Activated T-helper 1 cell treated with anti-CD3 and anti-CD28 coated beads, Interleukin-12 subunit alpha, Interleukin-12 subunit beta, Interleukin-2, Interleukin-4 antibody, amounts not matched to agents 30 ng/mL and 10 ng/mL and 1 ng/mL, durations not matched to agents 14 hours and 24 hours and 36 hours (primary cell): ENCODE measurements at places on chromosomes 3 and 15.

GRCh38 chr3:35071772-35072171, 567.6 kb upstream of the ARPP21 start:
- no peaks in the 10 kb centered on the region for H3K4me1 ChIP-seq
- H3K4me3 ChIP-seq, result no peak overlapping the region
- H3K36me3 ChIP-seq, result no peaks in the 10 kb centered on the region
- H3K27me3 ChIP-seq, result no peaks in the 10 kb centered on the region
- DNase-seq, result no peak

DNA sequence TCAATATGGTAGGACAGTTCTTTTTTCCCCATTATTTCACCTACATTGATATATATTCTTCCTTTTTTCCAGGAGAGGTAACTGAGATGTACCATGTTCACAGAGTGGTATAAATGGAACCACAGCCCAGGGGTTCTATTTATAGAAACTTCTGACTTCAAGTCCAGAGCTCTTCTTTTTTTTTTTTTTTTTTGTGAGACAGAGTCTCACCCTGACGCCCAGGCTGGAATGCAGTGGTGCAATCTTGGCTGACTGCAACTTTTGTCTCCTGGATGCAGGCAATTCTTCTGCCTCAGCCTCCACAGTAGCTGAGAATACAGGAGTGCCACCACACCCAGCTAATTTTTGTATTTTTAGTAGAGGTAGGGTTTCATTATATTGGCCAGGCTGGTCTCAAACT, 267.1 kb upstream of the TPRG1 start:
- DNase-seq, result no peak
- H3K36me3 ChIP-seq, result no peaks in the 10 kb centered on the region
- no peak overlapping the region for H3K4me3 ChIP-seq
- no peak overlapping the region for H3K27ac ChIP-seq

GRCh38 chr3:17645074-17645698, 97.2 kb downstream of the TBC1D5 start:
- H3K4me1 ChIP-seq, result no peaks in the 10 kb centered on the region
- H3K27me3 ChIP-seq, result no peaks in the 10 kb centered on the region
- H3K4me3 ChIP-seq, result no peak overlapping the region
- peaks cover 2% of the 10 kb centered on the region for H3K36me3 ChIP-seq
- H3K27ac ChIP-seq, result no peak overlapping the region

DNA sequence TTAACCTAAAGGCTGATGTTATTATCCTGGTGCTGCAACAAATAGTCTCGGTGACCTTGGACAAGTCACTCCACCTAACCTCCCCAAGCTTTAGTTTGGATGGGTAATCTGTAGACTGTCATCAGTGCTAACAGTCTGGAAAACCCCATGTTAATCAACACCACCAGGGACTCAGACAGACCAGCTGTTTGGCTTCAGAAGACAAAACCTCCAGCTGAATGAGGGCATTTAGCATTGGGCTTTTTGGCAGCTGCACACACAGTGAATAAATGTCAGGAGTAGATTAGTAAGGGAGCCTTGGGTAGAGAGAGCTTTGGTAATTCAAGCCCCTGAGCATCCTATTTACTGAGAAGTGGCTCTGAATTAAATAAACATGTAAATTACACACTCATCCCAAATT, 24.9 kb upstream of the C3orf80 start:
- H3K27me3 ChIP-seq, result peaks cover 12% of the 10 kb centered on the region
- no peak overlapping the region for H3K4me3 ChIP-seq
- no peaks in the 10 kb centered on the region for H3K4me1 ChIP-seq
- DNase-seq, result no peak
- no peaks in the 10 kb centered on the region for H3K36me3 ChIP-seq

GRCh38 chr15:94353488-94353820, 122.1 kb downstream of the MCTP2 start:
- H3K4me1 ChIP-seq, result no peaks in the 10 kb centered on the region
- H3K4me3 ChIP-seq, result no peak overlapping the region
- H3K36me3 ChIP-seq, result peaks cover 41% of the 10 kb centered on the region
- H3K27ac ChIP-seq, result no peak overlapping the region
- no peaks in the 10 kb centered on the region for H3K27me3 ChIP-seq
- DNase-seq, result no peak

GRCh38 chr3:169842960-169843359, 26.8 kb downstream of the LRRC31 start:
- H3K27me3 ChIP-seq, result peaks cover 22% of the 10 kb centered on the region
- no peak overlapping the region for H3K4me3 ChIP-seq
- DNase-seq, result no peak
- no peaks in the 10 kb centered on the region for H3K36me3 ChIP-seq
- H3K27ac ChIP-seq, result no peak overlapping the region
- H3K4me1 ChIP-seq, result no peaks in the 10 kb centered on the region

- no peaks in the 10 kb centered on the region for H3K36me3 ChIP-seq
- DNase-seq, result no peak
- H3K27me3 ChIP-seq, result no peaks in the 10 kb centered on the region
- no peak overlapping the region for H3K27ac ChIP-seq
- H3K4me3 ChIP-seq, result no peak overlapping the region
Measured at GRCh38 chr3:60728006-60728405, 523.2 kb downstream of the FHIT start.

- no peak for DNase-seq
- H3K36me3 ChIP-seq, result no peaks in the 10 kb centered on the region
- H3K4me3 ChIP-seq, result no peak overlapping the region
Measured at GRCh38 chr15:39756806-39757522, 25.7 kb downstream of the FSIP1 start.

DNA sequence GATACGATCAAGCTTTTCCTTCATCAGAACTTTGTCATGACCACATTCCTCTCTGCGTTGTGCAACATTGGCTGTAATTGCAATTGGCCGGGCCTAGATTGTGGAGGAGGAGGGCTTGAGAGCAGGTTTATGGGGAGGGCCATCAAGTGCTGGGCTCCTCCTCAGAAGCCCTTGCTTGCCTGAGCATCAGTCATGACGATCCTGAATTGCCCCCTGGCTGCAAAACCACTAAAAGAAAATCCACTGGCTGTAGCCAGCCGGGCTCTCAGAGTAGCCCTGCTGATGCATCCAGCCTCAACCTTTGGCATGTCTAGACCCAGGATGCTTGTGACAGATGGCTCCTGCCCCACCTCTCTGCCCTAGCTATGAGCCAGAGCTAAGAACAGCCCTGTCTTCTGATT, 13.4 kb upstream of the TRH start:
- DNase-seq, result no peak
- no peak overlapping the region for H3K27ac ChIP-seq
- no peak overlapping the region for H3K4me3 ChIP-seq
- no peaks in the 10 kb centered on the region for H3K4me1 ChIP-seq
- no peaks in the 10 kb centered on the region for H3K36me3 ChIP-seq
- peaks cover 2% of the 10 kb centered on the region for H3K27me3 ChIP-seq

- no peaks in the 10 kb centered on the region for H3K27me3 ChIP-seq
- no peak overlapping the region for H3K27ac ChIP-seq
- H3K4me1 ChIP-seq, result no peaks in the 10 kb centered on the region
- no peak for DNase-seq
- no peak overlapping the region for H3K4me3 ChIP-seq
- H3K36me3 ChIP-seq, result no peaks in the 10 kb centered on the region
Measured at GRCh38 chr15:71202712-71203111, 87.4 kb downstream of the THSD4 start.

DNA sequence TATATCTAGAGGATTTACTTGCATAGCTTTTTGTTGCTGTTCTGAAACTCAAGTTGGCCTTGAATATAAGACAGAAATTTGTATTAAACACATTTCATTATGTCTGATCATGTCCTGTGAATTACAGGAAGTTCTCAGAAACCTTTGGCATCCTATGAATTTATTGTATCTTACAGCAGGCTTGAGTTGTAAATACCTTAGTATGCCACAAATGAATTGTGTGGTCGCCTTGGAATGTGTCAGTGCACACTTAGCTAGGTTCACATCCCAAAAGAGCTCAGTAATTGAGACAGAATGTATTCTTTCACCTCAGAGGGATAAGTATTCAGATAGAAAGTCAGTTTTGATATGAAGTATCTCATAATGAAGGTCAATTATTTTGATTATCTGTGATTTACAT, 83.4 kb downstream of the NEK11 start:
- no peak overlapping the region for H3K27ac ChIP-seq
- no peaks in the 10 kb centered on the region for H3K36me3 ChIP-seq
- DNase-seq, result no peak
- no peak overlapping the region for H3K4me3 ChIP-seq

- DNase-seq, result no peak
- peaks cover 37% of the 10 kb centered on the region for H3K27me3 ChIP-seq
- no peaks in the 10 kb centered on the region for H3K4me1 ChIP-seq
- H3K27ac ChIP-seq, result no peak overlapping the region
Measured at GRCh38 chr15:31024330-31024729, 32.9 kb upstream of the MTMR10 start.

- H3K27ac ChIP-seq, result no peak overlapping the region
- no peak for DNase-seq
- H3K4me3 ChIP-seq, result no peak overlapping the region
Measured at GRCh38 chr3:73423116-73423515, 201.6 kb downstream of the PDZRN3 start.

- no peak overlapping the region for H3K4me3 ChIP-seq
- no peaks in the 10 kb centered on the region for H3K27me3 ChIP-seq
- no peaks in the 10 kb centered on the region for H3K36me3 ChIP-seq
- no peaks in the 10 kb centered on the region for H3K4me1 ChIP-seq
- H3K27ac ChIP-seq, result no peak overlapping the region
Measured at GRCh38 chr15:98763179-98763578, 114.8 kb downstream of the IGF1R start.

DNA sequence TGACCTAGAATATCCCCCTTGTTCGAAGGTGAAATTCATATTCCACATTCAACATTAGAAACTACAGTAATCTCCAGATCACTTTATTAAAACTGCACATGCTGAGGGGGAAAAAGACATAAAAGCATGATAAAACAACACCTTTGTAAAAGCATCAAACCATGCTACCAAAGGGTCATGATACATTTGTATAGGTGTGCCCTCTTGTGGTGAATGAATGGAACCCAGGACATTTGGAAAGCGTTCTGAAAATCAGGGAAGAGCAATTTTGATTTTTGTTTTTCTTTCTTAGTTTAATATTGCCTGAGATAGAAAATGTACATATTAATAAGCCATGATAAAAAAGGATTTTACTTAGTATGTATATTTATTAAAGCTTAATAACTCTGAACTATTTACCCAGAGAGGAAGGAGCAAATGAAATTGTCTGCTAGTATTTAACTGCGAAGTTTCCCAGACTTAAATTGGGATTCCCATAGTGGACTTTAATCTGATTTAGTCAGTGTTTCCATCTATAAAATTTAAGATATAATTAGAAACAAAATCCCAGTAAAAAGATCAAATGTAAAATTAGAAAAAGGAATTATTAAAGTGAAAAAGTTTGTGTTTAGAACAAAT, 105.8 kb upstream of the ARL6 start:
- H3K36me3 ChIP-seq, result no peaks in the 10 kb centered on the region
- no peak overlapping the region for H3K27ac ChIP-seq
- H3K4me1 ChIP-seq, result no peaks in the 10 kb centered on the region
- peaks cover 2% of the 10 kb centered on the region for H3K27me3 ChIP-seq

- no peak overlapping the region for H3K4me3 ChIP-seq
- no peak for DNase-seq
- no peaks in the 10 kb centered on the region for H3K4me1 ChIP-seq
- H3K36me3 ChIP-seq, result peaks cover 10% of the 10 kb centered on the region
- no peak overlapping the region for H3K27ac ChIP-seq
Measured at GRCh38 chr3:177013681-177014280, 183.5 kb downstream of the TBL1XR1 start.

- DNase-seq, result no peak
Measured at GRCh38 chr3:94206291-94206690, 143.4 kb downstream of the NSUN3 start.

- no peak for DNase-seq
- no peak overlapping the region for H3K4me3 ChIP-seq
- H3K27me3 ChIP-seq, result peaks cover 1% of the 10 kb centered on the region
- H3K27ac ChIP-seq, result no peak overlapping the region
- H3K36me3 ChIP-seq, result no peaks in the 10 kb centered on the region
Measured at GRCh38 chr3:173221010-173221409, 80.0 kb upstream of the SPATA16 start.

DNA sequence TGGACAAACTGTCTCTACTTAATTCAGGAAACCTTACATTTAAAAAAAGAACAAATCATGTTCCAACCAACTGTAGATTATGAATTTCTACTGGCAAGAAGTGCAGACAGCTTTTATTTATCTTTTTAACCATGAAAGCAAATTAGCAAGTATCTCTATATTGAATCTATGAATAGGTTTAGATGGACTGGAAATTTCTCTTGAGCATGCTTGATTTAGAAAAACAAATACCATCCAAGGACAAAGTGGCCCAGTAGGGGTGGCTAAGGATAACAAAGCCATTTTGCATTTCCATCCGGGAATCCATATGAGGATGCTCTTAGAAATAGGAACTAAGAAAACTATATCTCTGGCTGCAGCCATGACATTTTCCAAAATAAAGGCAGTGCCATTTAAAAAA, 150.6 kb downstream of the KCNMB2 start:
- H3K27me3 ChIP-seq, result no peaks in the 10 kb centered on the region
- no peaks in the 10 kb centered on the region for H3K36me3 ChIP-seq
- H3K4me3 ChIP-seq, result no peak overlapping the region
- no peak for DNase-seq
- no peak overlapping the region for H3K27ac ChIP-seq

DNA sequence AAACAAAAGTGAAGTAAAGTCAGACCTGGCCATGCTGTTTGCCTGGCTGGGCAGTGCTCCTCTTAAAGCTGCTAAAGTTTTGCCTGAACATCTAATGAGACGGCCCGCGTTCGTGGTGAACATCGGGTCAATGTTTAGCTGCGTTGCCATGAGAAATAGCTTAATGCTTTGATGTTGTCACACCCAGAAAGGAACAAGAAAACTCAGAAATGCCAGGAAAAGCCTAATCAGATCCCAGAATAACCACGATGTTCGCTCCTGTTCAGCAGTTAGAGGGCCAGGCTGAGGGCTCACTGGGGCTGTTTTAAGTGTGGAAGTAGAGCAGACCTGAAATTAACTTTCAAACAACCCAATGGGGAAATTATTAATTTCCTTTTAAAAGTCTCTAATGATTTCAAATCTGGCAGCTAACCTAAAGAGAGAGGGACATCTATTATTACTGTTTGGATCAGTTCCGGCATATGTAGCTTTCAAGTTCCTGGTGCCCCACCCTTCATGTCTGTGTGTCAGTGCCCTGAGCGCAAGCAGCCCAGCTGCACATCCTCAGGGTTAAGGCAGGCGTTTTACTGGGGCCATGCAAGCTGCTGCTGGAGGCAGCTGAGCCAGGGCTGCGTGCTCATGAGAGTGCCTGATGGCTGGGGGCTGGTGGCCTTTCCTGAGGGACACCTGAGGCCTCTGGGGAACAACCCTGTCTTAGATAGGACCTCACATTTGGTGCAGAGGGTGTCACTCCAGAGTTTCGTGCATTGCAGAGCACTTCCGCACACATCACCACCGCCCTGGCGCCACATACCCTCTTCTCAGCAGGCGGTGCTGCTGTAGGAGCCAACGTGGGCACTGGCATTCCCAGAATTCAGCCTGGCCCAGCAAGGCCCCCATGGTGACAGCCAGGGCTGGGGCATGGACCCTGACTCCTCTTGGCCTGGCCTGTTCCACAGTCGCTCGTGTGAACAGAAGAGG, 76.6 kb downstream of the LRRK1 start:
- no peak overlapping the region for H3K27ac ChIP-seq
- peaks cover 27% of the 10 kb centered on the region for H3K27me3 ChIP-seq
- no peaks in the 10 kb centered on the region for H3K4me1 ChIP-seq
- no peak overlapping the region for H3K4me3 ChIP-seq
- H3K36me3 ChIP-seq, result no peaks in the 10 kb centered on the region
